ENCODE measurements at places on chromosomes 5 and 9.

DNA sequence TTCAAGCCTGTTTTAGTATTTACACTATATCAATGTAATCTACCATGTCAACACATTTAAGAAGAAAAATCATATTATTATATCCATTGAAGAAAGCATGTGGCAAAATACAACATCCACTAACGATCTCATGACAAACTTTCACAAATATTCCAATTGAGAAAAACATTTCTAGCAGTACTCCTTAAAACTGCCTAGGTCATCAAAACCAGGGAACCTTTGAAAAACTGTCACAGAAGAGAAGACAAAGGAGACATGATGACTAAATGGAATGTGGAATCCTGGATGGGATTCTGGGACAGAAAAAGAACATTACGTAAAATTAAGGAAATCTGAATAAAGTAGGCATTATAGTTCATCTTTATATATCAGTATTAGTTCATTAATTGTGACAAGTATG is 1091.3 kb upstream of the CDH6 start:
- DNase-seq: no peak

- no peak for DNase-seq
These were observed 33.5 kb upstream of the LPCAT1 start for GRCh38 chr5:1557114-1557873.

DNA sequence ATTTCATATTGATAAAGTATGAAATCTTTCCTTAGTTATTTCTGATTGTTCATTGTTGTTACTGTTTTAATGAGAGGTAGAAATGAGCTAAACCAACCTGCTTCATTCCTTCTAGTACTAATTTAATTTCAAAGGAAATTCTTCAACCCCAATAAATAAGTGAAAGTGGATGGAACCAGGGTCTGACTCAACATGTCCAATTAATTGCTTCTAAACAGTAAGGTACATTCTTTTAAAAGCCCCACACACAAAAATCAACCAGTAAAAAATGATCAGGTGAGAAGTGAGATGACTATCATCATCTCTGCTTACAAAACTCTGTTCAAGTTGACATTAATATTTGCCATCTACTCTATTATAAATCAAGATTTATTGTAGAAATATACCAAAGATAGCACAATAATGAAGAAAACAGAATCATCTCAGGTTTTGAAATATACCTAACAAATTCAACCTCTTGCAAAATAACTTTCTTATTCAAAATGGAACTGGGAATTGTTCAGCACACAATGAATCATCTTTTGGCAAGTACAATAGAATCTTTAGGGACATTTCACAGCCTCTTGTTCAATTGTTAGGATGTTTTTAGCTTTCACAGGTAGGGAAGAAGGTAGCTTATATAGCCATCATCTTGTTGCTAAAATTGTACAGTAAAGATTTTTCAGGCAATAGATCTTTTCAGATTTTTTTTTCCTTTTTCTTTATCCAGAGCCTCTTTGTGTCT is 114.5 kb downstream of the RPS23 start:
- no peak for DNase-seq

- DNase-seq: no peak
These were observed 147.5 kb upstream of the FGF10 start for GRCh38 chr5:44536650-44537260.

DNA sequence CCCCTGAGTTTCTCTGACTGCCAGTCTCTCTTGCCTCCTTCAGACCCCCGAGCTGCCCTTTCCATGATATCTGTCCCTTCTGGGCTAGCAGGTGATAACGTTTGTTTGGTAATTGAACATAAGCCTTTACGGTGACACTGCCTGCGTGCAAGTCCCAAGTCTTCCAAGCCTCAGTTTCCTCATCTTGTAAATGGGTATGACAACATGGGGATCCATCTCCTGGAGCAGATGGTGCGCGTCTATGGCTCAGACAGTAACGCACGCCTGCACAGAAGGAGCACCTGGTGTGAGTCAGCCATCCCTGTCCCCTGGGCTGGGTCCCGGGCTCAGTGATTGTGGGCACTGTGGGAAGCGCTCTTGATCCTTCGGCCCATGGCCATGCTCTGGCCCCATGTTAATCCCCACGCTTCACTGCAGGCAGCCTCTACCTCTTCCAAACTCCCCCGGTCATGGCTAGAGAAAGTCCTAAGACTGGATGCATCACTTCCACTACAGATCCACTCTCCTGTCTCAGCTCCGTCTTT is 85.8 kb downstream of the DAP start:
- no peak for DNase-seq

DNA sequence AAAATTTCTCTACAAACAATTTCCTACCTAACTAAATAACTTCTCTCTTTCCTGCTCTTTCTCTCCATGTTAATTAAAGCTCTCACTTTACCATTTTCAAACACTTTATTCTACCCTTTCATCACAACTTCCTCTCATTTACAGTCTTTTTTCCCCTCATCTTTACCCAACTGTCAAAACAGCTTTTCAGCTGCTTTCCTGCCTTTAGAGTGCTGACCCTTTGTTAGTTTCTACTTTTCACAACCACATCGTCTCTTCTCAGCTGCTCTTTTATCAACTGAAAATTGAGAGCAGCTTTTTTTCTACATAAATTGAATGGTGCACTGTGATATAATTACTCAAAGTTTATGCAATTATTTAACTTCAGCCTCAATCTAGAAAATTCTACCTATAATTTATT is 3.1 kb upstream of the HOMER1 start:
- no peak for DNase-seq

Measured in activated T-cell treated with anti-CD3 and anti-CD28 coated beads for 4 hours (primary cell).